ENCODE measurements at places on chromosomes 7 and 10. TPM values are rescaled to one million over a fixed set of nuclear protein-coding genes. Genes with fewer than 3 reads are reported as not detected.

TLL2 gene
- 0.17 TPM for total RNA-seq

ELN gene
- total RNA-seq, result not detected

PNLIPRP2 gene
- total RNA-seq, result not detected

DLX5 gene
- not detected for total RNA-seq

DMTF1 gene
- total RNA-seq, result 173 TPM

Measured in CD4-positive, alpha-beta memory T cell (primary cell).